Fibroblast of skin of right biceps (primary cell): ENCODE measurements at places on chromosomes 4 and X.
A peak's percentile ranks its signal among the peaks of the same experiment; 100 is the strongest.

- DNase-seq = no peak
Measured at GRCh38 chrX:25025615-25026014, 9.8 kb upstream of the ARX start.

DNA sequence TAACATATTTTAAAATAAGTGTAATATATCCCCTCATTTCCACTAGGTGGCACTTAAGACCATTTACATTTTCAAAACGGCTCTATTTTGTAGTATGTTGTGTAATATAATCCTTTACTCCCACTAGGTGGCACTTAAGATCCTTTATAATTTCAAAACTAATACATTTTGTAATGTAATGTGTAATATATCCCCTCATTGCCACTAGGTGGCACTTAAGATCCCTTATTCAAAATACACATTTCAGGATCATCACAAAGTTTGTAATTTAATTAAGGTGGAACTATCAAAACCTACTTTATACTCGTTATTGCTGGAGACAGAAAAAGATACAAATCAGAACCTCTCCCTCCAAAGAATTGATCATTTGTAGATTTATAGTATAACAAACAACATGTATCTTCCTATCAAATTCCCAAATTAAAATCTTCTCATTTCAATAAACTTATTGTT, 132.5 kb downstream of the ARHGAP6 start:
- DNase-seq = peak; percentile 72

DNA sequence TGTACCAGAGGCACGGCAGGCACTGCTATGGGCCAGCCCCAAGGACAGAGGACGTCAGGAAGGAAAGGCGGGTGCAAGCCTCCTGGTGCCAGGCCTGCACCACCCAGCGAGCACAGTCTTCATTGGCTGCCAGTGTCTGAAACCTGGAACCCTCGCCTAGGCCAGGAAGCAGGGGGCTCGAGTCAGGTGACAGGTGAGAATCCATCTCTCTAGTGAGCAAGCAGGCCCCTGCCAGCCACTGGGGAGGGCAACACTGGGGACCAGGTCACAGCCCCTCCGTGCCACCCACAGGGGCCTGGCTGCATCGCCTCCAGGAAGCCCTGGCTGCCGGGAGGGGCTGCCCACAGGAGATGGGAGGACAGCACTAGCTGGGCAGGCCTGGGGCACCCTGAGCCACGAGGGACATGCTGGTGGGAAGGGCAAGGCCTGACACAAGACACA, 6.9 kb upstream of the HAUS3 start:
- DNase-seq = no peak

DNA sequence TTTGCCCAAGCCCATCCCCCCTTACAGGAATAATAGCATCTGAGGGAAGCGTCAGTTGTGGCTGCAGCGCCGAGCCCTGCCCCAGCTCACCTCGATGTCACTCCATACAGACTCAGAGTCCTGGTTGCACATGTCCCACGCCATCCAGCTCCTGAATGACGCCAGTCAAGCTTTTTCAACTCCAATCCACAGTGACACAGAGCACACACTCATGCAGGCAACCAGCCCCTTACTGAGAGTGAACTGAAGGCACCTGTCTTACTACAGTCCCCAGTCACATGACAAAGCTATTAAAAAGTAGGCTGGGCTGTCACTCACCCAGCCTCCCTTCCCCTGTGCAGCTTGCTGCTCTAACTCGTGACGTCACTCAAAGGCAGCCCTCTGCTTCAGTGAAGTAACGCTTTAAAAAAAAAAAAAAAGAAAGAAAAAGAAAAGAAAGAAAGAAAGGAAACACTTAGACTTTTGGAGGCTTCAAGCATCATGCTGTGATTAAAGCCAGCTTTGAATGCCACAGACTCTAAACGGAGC, at the start of gene PPARGC1A:
Gene PPARGC1A, minus strand, starts transcription at position 234 of the 528 bp plus-strand sequence. Its CDS starts 90 bp downstream, at position 144.
- DNase-seq = peak; percentile 47

DNA sequence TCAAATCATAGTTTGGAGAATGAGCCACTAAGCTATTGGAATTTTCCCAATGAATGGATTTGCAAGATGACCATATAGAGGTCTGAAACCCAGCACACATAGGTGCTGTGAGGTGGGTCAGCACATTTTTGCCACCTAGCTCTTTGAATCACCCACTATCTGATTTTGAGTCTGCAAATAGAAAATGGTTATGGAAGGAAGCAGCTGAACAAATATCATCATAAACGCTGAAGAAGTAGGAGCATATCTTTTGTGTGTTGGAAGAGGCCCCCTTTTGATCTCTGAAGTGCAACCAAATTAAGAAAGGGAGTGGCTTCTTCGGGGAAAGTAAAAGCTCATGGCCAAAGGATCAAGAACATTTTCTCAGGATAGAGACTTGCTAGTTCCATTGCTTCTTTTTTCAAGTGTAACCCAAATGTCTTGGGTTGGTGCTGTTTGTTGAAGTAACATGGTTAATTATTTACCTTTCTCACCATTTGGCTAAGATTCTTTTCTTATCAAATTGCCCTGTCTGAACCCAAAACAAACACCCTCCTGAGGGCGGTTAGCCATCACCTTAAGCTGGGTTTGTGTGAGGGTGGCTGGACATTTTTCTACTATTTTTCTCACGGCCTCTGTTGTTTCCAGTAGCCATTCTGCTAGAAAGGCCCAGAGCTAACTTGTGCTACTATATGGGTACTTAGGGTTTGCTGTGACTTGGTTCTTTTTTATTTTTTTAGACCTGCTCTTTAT, 18.4 kb upstream of the SORBS2 start:
- DNase-seq = no peak

GRCh38 chrX:109672239-109672638, 47.3 kb upstream of the KCNE5 start:
- DNase-seq = no peak

DNA sequence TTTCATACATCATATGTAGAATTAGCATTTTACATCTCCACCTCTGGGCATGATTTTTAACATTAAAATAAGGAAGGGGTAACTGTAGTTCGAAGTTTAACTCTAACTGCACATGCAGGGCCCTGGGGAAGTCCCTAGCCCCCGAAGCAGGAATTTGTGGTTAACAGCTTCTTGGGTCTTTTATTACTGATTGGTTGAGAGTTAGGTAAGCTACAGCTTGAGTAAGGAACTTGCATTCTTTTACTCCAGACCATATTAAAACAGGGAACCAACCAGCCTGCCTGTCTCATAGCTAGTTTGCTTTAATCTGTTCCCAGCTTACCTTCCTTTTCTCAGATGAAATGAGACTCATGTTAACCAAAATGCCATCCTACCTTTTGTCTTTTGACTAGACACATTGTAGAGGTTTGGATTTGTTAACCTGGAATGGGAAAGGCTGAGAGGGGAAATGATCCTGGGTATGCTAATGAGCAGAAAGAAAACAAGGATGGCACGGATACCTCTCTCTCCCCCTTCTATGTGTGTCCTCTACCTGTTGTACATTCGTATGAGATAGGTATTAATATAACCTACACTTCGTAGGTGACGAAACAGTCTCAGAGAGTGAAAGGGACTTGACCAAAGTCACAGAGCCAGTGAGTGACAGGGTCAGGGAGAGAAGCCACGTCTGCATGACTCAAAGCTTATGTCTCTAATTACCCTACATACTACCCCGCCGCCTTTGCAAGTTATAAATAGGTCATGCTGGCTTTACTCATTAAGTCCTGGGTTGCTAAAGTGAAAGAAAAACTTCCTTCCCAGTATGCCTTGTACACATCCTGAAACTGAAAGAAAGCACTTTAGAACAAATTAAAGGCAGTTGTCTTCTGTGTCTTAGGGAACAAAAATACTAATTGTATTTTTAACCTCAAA, 119.5 kb upstream of the AFF2 start:
- DNase-seq = peak; percentile 55

- no peak for DNase-seq
Measured at GRCh38 chr4:147591106-147591505, 26.1 kb upstream of the TMEM184C start.
